ENCODE measurements at places on chromosomes 3 and 15.

GRCh38 chr3:101702726-101703125 is 16.2 kb upstream of the RPL24 start:
- DNase-seq = no peak

- DNase-seq = no peak
Observed at GRCh38 chr3:34106879-34107278, 308.4 kb downstream of the PDCD6IP start.

GRCh38 chr3:43892526-43892925 is 201.8 kb downstream of the ABHD5 start:
- DNase-seq = no peak

DNA sequence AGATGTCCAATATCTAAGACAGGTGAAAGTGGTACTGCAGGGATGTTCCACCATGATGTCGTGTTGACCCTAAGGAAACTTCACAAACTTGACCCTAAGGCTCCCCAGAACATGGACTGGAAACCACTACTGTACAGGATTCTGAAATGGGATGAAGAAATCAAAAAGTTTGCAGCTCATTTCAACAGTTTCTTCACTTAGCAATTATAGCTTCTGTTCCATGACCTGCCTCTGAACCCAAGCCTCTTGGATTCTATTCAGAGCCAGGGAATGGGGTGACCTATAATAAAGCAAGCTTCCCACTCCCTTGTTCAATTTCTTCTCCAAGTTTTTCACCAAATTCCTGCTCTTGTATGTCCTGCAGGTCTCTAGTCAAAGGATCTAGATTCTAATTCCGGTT is 40.7 kb downstream of the DUT start:
- no peak for DNase-seq

DNA sequence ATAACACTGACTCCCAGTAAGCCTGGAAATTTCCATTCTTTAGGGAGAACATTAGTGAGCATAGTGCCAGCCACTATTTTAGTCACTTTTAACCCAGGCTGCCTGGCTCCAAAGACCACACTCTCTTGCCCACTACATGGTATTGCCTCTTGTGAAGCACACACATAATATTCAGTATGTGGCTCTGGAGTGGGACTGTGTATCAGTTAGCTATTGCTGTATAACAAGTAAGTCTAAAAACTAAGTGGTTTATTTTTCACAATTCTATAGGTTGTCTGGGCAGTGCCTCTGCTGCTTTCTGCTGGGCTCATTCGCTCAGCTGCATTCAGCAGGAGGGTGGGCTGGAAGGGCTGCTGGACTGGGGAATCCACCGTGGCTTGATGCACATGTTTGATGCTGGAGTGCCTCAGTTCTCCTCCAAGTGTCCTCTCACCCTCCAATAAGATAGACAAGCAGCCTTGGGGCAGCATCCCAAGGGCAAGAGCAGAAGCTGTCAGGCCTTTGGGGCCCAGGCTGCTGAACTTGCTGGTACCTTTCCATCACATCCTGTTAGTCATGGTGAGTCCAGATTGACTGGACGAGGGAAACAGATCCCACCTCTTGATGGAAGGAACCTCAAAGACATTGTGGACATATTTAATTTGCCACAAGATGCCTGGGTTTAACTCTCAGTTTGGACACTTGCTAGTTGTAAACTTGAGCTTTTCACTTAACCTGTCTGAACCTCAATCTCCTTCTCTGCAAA is 66.6 kb upstream of the TLE3 start:
- DNase-seq = no peak

DNA sequence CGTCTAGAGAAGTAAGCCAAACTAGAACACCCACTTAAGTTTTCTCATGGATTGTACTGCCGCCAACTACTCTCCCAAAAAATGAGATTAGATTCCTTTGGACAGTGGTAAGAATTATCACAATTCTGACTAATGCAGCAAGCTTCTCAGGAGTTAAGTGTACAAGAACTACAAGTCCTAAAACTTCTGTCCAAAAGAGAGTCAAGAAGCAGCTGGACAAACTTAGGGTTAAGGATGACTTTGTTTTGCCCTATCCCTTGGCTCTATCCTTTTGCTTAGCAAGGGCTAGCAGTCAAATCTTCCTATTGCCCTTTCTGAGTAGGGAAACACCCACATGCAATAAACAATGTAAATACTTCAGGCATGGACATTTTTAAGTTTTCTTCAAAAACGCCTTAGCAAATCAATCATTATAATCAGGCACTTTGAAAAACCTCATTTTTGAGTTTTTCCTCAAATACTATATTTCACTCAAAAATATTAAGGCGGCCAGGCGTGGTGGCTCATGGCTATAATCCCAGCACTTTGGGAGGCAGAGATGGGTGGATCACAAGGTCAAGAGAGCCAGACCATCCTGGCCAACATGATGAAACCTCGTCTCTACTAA is 19.5 kb downstream of the RAF1 start:
- no peak for DNase-seq

DNA sequence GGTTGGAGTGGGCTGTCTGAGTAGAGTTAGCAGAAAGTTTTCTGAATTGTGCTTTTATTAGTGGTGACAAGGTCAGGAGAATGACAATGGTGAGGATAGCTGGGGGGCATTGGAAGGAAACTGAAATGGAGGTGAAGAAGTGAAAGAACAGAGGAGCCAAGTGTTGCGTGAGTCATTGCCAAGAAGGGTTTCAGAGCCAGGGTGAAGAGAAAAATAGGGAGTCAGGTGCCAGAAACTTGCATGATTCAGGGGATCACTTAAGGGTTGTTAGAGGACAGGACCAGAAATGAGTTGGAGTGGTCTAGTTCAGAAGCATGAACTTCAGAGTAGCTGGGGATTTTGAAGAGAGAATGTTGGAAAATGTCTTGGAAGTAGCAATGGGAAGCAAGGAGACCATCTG is 86.0 kb upstream of the GALNT15 start:
- DNase-seq = no peak

- DNase-seq = no peak
Observed at GRCh38 chr3:17367171-17367570, 375.3 kb downstream of the TBC1D5 start.

DNA sequence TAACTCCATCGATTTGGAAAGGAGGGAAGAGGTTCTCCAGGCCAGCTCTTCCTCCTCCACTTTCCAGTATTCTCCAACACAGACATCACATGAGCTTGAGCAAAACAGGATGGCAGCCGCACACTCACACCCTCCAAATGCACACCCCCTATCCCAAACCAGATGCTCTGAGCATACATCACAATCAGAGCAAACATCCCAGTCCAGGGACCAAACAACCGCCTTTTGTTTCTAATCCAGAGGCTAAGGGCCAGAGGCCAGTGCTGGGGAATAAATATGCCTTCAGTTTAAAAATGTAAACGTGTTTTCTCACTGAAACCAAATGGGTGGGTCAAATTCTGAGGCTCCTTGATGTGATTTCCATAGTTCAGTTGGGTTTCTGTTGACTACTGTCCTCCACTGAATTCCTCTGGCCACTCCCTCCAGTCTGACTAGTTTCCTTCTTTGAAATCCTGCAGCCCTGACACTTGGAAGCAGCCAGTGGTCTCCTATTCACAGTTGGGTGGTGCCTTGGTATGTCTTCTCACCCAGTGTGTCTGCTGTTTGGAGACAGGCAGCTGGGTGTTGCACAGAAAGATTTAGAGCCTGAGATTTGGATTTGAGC is 19.2 kb upstream of the MFGE8 start:
- DNase-seq = no peak
